ENCODE measurements at places on chromosomes 1 and 21. TPM values are rescaled to one million over a fixed set of nuclear protein-coding genes. Genes with fewer than 3 reads are reported as not detected.

GRCh38 chr1:108881369-108881768 lies 4.6 kb downstream of the GPSM2 start:
- H3K4me3 ChIP-seq = no peak overlapping the region
- no peak overlapping the region for H3K27ac ChIP-seq
- peaks cover 5% of the 10 kb centered on the region for H3K36me3 ChIP-seq

DNA sequence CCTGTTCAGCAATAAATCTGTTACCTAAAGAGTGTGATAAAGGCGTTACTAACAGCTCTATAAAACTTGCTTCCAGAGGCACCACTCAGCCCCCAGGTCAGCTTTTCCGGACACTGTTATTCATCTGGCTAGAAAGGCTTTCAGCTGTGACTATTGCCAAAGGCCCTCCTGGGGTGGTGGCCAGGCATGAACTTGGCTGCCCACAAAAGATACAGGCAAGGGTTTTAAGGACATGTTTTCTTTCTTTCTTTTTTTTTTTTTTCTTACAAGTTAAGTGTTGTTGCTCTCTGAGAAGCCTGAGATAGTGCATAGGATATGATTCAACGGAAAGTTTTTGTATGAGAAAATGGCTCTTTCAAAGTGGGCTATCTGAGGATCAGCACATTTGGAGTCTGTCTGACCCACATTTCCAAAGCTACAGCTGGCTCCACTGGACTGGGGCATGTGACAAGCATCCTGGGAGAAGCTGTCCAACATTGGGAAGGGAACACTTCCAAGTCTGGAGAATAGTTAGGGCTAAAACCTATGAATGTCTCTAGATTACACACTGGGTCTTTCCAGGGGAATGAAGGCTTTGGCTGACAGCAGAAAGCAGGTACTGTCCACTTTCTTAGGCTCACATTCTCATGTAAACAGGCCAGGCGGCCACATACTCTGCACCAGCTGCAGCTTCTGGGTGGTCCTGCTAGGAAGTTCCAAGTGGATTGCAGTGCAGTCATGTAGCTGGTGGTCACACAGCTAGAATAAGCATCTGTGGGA lies 639.7 kb downstream of the LMO4 start:
- H3K4me3 ChIP-seq = no peak overlapping the region
- no peak for DNase-seq
- H3K36me3 ChIP-seq = no peaks in the 10 kb centered on the region
- H3K4me1 ChIP-seq = no peaks in the 10 kb centered on the region
- H3K27ac ChIP-seq = no peak overlapping the region

GRCh38 chr21:44063151-44063912 lies 43.9 kb upstream of the PWP2 start:
- peak overlapping the region; percentile 68 for H3K27ac ChIP-seq
- DNase-seq = no peak
- H3K36me3 ChIP-seq = peaks cover 52% of the 10 kb centered on the region
- no peaks in the 10 kb centered on the region for H3K27me3 ChIP-seq
- H3K4me3 ChIP-seq = no peak overlapping the region

EVA1B gene
- 7.3 TPM for total RNA-seq

VSIG8 gene
- total RNA-seq = not detected
